ENCODE measurements at places on chromosomes 13 and 19.
A peak's percentile ranks its signal among the peaks of the same experiment; 100 is the strongest.

DNA sequence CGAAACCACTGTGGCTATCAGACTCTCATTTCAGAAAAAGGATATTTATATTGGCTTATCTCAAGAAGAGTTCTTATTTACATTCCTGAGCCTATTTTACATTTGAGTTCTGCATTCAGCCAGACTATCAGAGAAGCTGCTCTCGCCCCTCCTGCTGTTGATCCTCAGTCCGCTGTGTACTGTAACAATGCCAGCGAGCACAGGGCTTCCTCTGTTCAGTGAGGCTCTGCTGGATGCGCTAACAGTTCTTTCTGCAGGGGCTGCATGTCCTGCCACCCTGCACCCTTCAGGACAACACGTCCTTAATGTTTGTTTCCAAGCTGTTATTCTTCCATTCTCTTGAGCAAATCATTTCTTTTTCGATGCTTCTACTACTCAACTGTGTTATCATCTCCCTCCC lies 463.7 kb upstream of the SGCG start:
- DNase-seq, result no peak

GRCh38 chr19:19540715-19541515 lies 2.9 kb downstream of the CILP2 start:
- no peak for DNase-seq

GRCh38 chr13:45683701-45684100 lies 18.4 kb upstream of the CBY2 start:
- no peak for DNase-seq

DNA sequence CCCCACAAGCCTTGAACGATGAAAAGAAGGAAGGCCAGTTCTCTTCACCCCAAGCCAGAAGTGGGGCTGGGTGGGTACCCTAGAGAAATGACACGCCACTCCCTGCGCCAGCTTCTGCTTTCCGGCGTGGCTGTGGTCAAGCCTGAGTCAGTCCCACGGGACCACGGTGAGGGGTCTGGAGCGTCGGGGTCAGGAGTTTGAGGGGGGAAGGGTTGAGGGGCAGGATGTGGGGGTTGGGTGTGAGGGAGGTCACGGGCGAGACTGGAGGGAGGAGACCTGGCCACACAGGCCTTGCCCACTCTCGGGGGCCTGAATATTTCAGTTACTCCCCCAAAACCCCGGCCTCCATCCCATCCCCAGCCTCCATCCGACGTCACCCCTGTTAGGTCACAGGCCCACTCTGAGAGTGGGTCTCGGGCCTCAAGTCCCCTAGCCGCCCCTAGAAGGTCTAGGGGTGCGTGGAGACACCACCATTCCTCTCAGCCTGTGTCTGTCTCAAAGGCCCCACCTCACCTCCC lies 500 bp upstream of the IFI30 start:
- DNase-seq, result no peak

DNA sequence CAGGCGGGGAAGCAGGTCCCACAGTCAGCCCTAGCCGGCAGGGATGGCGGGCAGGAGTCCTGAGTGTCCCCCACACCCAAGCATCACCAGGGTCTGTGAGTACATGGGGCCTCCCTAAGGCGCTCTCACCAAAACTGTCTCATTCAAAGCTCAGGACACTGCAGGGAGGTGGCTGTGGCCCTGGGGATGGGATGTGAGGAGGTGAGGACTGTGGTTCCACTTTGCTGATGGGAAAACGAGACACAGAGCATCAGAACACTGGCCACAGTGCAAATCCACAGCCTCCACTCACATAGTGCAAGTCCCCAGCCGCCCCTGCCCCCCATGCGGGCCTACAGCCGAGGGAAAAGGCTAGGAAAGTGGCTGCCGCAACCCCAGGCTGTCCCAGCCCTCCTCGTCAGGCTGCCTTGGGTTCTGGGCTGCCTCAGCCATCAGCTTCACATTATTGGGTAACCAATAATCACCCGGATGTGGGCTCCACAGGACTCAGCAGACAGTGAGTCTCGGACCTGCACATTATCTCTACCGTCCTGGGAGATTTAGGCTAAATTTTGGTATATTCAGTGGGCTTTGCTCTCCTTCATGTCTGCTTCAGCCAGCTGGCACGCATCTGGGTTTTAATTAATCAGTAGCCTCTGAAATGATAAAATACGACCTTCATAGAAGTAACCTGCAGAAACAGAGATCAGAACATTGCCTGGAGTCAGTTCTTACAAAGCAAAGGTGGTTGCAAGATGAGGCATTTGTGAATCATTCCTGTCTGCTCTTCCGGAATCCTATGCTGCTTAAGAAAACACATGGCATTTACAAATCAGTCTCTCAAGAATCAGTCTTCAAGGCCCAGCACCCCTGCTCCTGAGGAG lies 77.0 kb downstream of the SOX1 start:
- DNase-seq, result no peak

DNA sequence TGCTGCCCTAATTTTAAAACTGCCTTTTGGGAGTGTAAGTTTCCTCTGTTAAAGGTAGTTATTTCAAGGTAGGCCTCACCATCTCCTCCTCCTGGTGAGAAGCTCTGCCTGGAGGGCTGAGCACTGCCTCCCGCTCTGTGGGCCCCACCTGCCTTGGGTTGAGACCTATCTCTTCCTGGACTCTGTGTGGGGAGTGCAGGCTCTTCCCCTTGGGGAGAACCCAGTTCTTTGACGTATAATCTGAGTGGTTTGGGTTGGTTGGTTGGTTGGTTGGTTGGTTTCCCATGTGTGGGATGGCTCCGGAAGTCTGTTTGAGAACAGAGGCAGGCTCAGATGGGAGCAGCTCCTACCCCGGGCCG lies 39.1 kb downstream of the ACTN4 start:
- no peak for DNase-seq

DNA sequence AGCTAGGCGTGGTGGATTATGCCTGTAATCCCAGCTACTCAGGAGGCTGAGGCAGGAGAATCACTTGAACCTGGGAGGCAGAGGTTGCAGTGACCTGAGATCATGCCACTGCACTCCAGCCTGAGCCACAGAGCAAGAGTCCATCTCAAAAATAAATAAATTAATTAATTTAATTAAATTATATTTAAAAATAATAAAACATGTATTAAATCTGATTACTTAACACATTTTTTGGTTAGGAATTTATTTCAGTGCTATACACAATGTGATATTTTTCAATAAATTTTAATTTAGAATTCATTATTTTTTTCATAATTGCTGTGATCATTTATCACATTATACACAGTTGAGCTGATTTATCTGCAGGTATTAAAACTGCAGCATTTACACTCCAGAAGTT lies 1101.5 kb upstream of the MIR17HG start:
- no peak for DNase-seq

- DNase-seq, result no peak
Measured at GRCh38 chr13:20219577-20219976, 12.5 kb downstream of the GJB6 start.

- no peak for DNase-seq
Measured at GRCh38 chr13:34546344-34547250, 395.5 kb upstream of the NBEA start.

DNA sequence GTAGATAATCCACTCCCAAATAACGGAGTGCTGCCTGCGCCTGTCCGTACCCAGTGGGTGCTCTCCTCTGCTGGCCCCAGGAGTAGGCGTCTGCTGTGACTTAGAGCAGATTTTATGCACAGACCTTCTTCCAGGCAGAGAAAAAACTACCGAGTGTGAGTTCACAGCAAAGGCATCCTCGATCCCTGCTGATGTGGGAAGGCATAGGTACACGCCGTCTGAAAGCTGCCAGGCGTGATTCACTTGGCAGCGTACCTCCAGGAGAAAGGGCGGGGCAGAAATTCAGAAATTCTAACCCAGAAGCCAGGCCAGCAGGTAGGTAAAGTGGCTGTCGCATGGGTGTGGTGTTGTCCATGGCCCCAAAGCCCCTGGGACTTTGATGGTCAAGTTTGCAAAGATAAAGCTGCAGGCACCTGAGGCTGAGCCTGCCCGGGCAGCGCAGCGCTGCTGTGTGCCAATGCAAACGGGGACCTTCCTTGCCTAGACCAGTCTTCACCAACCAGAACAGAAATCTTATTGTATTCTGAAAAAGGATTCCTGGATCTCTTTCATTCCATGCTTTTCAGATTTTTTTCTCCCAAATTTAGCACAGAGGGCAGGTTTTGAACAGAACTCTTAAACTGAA lies 36.3 kb downstream of the COL4A2 start:
- no peak for DNase-seq

DNA sequence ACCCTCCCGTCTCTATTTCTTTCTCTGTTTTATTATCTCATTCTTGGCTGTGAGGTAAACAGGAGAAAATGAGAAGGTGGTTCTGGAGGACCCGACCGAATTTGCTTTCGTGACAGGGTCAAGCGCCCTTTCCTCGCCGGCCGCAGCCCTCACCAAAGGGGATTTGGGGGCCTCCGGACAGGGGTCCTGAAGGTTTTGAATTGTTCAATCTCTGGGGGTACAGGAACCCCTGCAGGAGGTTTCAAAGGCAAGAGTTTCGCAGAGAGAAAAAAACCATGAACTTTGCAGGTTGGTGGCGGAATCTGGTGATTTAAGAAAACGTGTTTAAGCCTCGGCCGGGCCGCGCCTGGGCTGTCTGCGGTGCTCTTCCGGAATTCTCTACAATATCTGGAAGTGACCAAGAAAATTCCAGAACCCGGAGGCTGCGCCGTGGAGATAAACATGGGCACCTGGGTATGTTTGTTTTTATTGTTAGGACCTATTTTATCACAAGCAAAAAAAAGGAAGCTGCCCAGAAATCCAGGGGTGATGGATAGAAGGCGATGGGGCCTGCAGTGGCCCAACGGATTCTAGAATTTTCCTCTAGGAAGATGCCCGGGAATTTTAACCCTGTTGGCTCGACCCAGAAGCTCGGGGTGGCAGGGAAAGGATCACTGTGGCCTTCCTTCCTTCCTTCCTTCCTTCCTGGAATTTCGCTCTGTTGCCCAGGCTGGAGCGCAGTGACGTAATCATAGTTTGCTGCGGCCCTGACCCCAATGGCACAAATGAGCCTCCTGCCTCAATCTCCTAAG lies 14.2 kb upstream of the PTBP1 start:
- no peak for DNase-seq

DNA sequence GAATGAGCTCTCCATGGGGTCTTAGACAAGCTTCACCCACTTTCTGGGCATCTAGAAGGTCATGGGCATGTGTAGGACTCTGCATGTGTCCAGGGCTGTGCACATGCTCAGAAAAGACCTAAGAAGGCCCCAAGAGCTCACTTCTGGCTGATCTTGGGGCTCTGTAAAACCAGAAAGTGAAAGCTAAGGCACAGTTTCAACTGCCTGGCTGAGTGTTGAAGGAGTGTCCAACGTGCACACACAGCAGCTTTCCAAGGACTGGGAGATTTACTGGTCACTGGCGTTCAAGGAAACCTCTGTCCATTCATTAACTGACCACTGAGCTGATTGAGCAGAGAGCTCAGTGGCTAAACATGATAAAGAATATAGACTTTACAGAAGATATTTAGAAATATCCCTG lies 137.9 kb downstream of the KATNAL1 start:
- DNase-seq, result no peak

GRCh38 chr13:27354379-27354778 lies 70.0 kb upstream of the GTF3A start:
- DNase-seq, result peak; percentile 23

- no peak for DNase-seq
Measured at GRCh38 chr13:85508683-85509329, 290.4 kb downstream of the SLITRK6 start.

DNA sequence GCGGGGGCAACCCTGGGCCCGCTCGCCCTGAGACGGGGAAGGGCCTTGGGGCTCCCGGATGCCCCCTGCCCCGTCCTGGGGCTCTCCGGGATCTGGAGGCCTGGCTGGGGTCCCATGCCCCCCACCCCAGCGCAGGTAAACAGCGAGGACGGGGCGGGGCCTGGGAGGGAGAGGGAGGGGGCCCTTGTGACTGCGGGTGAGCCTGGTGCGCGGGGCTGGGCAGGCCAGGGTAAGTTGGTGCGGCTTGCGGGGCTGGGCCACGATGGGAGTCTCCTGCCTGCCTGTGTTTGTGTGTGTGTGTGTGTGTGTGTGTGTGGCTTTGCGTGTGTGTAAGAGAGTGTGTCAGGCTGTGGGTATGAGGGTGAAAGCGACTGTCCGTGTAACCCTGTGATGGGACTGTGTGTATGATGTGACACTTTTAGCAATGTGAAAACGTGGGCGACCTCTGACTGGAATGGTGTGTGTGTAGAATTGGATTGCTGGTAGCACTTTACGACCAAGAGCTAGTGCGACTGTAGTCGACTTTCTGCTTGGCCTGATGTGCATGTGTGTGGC lies 426 bp downstream of the KLC3 start:
- DNase-seq, result no peak

DNA sequence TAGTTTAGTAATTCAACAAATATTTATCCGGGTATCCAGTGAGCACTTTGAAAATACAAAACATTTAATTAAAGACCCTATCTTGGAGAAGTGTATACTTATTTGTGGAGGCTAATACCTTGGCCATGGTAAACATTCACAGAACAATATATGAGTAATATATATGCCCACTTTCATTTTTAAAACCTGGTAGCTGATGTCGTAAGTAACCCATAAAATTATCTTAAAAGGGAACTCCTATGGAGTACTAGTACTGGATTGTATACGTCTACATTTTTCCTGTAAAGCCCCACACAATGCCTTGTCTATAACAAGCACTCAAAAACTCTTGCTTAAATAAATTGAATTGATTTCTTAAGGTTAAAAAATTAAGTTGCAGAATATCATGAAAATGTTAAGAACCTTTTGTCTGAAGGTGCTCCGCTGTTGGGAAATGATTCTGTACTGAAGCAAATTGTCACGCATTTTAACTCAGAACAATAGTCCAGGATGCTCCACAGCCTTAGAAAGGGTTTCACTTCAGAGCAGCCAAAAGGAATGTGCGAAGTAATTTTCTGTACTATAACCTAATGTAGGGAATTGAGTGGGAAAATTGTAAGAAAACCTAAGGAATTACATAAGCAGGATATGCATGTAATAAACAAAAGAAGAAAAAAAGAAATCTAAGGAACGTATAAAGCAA lies 58.9 kb upstream of the C1QTNF9 start:
- DNase-seq, result no peak

- DNase-seq, result no peak
Measured at GRCh38 chr13:76314495-76314894, 571.7 kb downstream of the KCTD12 start.

DNA sequence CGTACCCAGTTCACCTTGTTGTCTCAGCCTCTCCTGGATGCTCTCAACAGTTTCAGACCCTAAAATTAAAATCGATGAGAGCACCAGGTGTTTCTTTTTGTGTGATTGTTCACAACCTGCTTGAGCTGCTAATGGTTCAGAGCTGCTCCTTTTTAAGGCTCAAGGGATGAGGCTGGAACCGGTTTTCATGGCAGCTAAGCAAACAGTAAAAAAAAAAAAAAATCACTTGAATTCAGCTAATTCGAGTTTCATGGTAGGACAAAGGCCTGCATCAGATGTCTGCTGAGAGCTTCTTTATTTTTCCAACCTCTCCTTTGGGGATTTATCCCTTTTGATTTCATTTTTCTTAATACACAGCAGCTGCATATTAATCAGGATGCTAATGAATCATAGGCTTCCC lies 6.5 kb downstream of the SYCE2 start:
- no peak for DNase-seq

GRCh38 chr13:25727250-25727649 lies 324.6 kb downstream of the SHISA2 start:
- no peak for DNase-seq

DNA sequence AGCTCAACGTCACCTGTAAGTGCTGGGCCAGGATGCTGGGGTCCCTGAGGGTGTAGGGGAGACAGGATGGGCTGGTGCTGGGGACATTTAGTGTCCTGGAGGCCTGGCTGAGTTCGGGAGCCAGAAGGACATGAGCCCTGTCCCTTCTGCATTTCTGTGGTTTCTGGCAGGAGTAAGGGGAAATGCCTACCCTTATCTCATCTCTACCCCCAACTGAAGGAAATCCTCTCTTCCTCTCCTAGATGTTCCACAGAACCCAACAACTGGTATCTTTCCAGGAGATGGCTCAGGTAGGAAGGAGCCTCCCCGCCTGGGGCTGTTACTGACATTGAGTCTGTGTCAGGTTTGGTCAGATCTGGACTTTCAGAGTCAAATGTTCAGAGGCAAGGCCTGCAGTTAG lies 1.2 kb downstream of the CD33 start:
- DNase-seq, result no peak

Data from DMS 273 treated with DMSO at 0.1 percent for 48 hours (cell line).